ENCODE measurements at places on chromosomes 12 and 14.

- no peak for DNase-seq
Observed at GRCh38 chr14:52076334-52076733, 7.5 kb upstream of the NID2 start.

GRCh38 chr12:105922670-105923102 lies 216.1 kb downstream of the NUAK1 start:
- peak; percentile 83 for DNase-seq

DNA sequence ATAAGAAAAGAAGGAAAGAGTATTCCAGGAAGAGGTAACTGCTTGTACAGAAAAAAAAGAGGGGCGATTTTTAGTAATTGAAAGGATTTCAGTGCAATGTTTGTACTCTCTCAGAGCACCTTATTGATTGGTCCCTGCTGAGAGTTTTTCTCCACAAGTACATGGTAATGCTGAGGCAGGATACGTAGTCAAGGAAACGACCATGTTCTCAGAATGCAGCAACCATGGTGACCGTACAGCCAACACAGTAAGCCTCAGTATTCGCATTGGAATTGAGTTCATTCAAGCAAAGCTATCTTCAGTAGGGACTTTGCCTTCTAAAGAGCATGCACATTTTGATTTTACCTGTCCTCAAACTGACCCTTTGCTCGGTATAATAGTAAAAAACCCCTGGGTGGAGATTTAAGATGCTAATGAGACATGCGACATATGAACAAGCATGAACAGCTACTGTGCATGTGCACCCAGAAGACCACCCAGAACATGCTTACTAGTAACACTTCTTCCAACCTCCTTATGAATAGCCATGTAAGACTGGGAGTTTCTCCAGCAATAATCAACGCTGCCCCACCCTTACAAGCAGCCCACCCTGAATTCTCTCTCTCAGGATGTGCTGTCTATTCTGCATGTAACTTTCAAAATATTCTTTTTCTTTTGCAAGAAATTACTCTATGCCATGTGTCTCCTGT lies 6.2 kb upstream of the SLC41A2 start:
- no peak for DNase-seq

- no peak for DNase-seq
Observed at GRCh38 chr12:54975272-54975671, 9.3 kb downstream of the TESPA1 start.

DNA sequence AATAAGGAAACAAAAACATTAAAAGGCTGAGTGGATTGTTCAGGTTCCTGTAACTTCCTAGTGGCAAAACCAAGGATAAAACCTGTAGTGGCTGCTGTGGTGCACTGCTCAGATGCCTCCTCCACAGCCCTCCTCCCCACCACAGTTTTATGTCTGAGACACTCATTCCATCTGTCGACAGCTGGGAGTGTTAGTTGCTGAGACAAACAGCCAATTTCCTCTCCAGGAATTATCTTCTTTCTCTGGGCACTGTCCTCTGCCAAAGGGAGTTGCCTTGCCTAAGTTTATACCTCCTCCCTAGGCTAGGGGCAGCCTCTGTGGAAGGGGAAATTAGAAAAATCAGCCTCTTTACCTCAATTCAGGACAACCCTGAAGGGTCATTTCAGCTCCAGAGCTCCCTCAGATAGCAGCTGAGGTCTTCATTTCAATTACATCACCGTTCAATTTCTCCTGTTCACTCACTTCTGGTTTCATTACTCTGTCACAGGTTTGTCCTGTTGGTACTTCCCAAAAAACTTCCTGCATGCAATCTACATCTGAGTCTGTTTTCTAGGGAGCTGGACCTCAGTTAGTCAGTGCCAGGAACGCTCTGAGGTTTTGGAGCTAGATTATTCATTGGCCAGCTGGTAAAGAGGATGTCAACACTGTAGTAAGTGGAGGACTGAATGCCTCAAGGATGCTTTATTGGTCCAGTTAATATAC lies 74.9 kb upstream of the ATP2B1 start:
- no peak for DNase-seq

- DNase-seq = no peak
Observed at GRCh38 chr12:20572451-20572850, 122.7 kb upstream of the SLCO1C1 start.

GRCh38 chr12:14261096-14261495 lies 104.4 kb upstream of the ATF7IP start:
- DNase-seq = no peak

DNA sequence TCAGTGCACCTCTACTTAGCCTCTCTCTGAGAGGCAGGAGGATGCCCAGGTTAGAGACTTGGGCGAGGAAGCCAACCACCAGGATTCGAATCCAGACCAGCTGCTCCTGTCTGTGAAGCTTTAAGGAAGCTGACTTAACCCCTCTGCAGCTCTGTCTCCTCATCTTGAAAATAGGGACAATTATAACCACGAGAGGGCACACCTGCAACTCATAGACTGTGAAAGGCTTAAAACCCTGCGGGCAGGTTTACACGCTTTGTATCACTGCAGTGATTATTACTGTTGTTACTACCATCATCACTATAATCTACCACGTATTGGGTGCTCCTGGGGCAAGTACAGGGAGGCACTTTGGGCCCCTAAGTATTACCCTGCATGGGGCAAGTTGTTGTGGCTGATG lies 379.8 kb downstream of the VRK1 start:
- peak; percentile 11 for DNase-seq

DNA sequence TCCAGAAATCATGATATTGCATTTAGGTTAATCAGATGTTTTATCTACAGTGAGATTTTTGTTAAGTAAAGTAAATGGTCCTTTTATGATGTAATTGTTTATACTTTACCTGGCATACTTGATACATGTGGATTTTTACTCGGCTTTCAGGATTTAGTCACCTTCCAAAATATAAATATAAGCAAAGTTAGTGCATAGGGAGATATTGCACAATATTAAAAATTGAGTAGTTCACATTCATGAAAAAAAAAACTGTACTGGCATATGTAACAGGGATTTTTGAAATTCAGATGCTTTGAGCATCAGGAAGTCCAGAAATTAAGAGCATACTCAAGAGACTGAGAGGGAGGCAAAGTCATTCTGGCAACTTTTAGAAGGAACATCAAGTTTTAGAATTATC lies 173.5 kb downstream of the PLCZ1 start:
- DNase-seq = no peak

GRCh38 chr12:62251609-62251958 lies 8.6 kb upstream of the USP15 start:
- no peak for DNase-seq

GRCh38 chr12:26125400-26126339 lies 833 bp upstream of the BHLHE41 start:
- DNase-seq = peak; percentile 91

GRCh38 chr14:101007004-101007614 lies 103.6 kb upstream of the RTL1 start:
- no peak for DNase-seq

- DNase-seq = no peak
Observed at GRCh38 chr12:15446807-15447206, 124.5 kb downstream of the PTPRO start.

DNA sequence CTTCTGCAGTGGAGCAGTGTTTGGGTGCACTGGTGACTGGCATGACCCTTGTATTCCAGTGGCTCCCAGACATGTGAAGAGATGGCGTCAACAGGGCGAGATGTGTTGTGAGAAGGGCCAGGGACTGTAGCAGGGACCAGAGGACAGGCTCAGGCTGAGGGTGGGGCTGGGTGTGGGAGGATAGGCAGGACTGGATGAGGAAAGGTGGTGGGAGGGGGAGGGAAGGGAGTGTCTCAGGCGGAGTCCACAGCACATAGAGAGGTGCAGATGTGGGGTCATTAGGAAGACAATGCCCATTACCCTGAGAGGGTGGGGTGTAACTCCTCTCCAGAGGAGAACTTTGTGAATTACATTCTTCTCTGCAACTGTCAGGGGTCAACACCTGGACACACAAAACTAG lies 78.5 kb downstream of the DICER1 start:
- DNase-seq = no peak

GRCh38 chr12:104828015-104828414 lies 130.1 kb downstream of the SLC41A2 start:
- no peak for DNase-seq

DNA sequence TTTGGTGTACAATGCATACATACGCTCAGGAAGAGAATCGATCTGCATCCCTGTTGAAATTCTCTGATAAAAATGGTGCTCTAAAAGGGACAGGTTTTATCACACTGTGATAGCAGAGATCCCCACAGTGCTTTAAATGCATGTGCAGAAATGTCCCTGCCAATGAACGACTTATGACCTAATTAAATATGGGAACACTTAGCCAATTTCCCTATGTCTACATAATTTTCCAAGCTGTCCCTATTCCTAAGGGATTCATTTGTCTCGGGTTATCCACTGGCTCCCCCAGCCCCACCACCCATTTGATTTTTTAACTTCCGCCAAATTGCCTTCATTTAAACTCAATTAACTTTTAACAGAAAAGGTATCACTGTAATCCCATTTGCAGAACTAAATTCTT lies 284.6 kb downstream of the TMEM132D start:
- DNase-seq = no peak

DNA sequence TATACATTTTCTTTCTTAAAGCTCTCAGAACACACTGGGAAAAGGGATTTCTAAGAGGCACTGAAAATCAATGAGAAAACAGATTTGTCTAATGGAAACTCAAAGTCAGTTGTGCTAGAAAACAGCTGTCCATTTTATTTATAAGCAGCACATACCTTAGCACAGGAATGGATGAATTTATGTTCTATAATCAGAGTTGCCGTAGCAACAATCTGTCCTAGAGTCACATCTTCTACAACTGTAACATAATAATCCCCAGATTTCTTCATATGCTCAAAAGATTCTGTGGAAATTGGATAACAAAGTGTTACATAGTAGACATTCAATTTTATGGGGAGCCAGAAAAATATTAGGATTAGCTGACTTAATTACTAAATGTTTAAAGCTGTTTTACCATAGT lies 9.8 kb downstream of the GNPNAT1 start:
- no peak for DNase-seq

DNA sequence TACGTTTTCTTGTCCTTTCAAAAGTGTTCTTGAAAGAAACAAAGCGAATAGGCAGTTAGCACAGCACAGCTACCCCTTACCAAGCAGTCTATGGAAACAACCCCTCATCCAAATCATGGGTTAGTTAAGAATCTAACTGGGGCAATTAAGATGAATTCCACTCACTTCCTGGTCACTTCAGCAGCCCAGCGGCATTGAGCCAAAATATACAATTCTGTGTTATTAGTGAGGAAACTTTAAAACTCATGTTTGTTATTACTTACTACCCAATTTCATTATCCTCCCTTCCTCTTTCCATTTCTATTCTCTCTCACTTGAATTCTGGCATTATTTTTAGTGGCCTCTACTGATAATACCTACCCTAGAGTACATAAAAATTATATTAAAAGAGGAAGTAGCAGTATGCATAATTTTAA lies 121.4 kb downstream of the PPHLN1 start:
- DNase-seq = no peak

DNA sequence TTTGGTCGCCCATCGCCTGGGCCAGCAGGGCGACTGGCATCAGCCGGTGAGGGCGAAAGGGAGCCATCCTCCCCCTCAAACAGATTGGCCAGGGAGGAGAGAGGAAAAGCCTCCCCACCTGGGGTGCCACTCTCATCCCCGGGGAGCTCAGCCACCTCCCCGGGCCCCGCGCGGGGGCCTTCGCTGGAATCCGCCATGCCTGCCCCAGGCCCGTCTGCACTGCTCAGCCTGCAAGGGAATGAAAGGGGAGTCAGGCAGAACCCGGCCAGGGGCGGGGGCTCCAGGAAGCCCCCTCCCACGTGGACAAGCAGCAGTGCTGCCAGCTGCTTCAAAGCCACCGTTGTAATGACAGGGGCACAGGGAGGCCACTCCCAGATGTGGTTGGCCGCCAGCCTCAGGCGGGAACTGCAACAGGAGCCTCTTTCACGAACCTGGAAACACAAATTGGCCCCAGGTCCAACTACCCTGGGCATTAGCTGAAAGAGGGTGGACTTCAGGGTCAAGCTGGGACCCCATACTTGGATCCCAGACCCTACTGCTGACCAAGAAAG lies 18.5 kb downstream of the TRPV4 start:
- no peak for DNase-seq
